ENCODE measurements at places on chromosomes 16 and 17.
A peak's percentile ranks its signal among the peaks of the same experiment; 100 is the strongest.

DNA sequence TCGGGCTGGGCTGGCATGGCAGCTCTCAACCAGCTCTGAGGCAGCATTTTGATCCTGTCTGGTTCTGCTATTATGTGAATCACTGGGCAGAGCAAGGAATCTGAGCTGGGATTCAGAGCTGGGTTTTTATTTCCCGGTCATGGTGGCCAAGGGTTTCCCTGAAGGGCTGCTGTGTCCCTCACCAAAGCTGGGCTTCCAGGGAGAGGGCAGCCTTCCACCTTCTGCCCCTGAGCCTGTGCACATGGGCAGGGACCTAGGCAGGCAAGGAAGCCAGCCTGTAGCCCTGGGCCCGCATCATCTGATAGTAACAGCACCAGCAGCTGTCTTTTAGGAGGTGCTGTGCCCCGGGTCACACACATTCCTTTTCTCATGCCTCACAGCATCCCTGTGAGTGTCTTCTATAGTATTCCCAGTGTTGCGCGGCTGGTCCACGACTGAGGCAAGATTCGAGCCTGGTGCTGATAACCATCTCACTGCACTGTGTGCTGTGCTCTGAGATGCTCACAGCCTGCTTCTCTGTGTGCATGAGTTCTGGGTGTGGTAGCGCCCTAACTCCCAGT is 85.3 kb upstream of the PLCG2 start:
- DNase-seq = no peak

DNA sequence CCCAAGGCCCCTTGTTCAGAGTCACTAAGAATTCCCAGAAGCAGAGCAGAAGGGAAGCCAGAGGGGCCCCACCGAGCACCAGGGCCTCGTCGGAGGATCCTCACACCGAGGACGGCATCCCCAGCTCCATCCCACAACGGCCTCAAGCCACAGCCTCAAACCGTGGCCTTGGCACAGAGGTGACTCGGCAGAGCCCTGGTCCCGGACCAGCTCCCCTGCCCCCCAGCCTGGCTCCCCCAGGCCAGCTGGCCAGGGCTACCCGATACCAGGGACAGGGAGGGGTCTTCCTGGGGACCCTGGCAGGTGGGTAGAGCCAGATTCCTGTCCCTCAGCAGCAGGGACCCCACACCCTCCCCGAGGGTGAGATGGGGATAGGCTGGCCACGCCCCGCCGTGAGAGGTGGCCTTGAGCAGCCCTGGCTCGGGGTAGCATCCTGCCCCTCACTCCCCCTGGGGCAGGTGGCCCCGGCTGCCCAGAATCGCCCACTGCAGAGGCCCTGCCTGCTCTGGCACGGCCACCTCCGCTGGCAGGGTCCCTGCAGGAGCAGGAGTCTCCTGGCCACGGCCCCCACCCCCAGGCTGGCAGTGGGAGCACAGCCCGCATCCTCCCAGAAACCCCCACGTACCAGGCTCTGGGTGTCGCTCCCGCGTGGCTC is 5.6 kb upstream of the PVALEF start:
- no peak for DNase-seq

DNA sequence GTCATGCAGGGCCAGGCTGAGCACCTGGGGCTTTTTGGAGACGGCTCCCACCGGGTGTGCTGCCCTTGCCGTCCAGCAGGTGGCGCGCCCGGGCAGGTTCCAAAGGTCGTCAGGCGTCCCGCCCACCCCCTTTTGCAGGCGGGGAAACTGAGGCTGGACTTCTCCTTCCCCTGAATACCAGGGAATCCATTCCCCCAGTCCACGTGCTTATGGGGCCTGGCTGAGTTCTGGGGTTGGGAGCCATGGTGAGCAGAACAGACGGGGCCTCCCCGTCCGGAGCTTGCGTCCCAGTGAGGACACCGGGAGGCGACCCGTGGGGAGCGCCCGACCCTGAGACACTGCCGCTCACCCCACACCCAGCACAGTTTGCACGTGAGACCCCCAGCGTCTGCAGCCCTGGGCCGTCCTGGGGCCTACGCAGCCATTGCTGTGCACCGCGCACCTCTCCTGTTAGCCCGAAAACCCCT is 51.8 kb upstream of the JPH3 start:
- DNase-seq = peak; percentile 59

DNA sequence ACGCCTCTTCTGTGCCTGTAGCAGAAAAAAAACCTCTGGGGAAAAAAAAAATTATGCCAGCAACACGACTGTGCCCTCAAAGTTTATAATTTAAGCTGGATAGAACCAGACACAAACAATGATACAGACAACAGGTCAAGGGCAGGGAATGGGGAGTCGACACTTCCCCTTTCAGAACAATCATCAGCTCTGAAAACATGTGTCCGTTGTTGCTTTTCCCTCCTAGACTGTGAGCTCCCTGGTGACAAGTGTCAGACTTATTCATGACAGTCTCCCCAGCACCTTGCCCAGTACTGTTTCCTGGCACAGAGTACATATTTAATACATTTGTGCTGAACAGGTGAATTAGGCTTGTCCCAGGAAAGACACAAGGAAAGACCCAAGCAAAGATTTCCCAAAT is 178.3 kb downstream of the SOX9 start:
- no peak for DNase-seq

DNA sequence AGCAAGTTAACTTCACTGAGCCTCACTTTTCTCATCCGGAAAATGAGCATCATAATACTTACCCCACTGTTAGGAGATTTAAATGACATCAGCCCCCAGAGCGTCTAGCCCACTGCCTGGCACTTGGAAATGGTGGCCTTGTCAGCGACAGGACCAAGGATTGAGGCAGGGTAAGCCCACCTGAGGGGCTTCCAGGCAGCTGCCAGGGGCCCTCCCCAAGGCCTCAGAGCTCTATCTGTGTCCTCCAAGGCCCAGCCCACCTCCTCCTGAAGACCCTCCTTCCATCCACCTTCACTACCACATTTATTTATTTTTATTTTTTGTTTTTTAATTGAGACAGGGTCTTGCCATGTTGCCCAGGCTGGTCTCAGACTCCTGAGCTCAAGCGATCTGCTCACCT is 13.8 kb downstream of the PITPNM3 start:
- DNase-seq = no peak

DNA sequence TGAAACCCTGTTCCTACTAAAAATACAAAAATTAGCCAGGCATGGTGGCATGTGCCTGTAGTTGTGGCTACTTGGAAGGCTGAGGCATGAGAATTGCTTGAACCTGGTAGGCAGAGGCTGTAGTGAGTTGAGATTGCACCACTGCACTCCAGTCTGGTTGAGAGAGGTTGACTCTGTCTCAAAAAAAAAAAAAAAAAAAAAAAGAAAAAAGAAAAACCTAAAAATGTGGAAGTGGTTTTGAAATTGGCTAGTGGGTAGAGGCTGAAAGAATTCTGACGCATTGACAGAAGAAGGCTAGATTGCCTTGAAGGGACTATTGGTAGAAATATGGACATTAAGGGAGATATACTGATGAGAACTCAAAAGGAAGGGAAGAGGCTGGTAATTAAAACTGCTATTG is 33.6 kb upstream of the CPPED1 start:
- no peak for DNase-seq

DNA sequence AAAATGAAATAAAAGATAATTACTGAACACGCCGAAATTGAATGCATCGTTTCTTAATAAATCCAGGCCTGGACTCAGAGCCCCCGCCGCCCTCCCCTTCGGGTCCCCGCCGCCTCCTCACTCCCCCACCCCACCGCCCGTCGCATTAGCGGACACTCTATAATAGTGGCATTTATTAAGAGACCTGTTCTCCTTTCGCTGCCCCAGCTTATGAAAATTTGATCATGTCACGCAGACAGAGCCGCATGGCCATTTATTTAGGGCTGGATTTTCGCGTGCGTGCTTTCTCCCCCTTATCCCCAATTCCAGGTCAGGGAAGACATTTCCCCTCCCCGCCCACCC is 6.3 kb upstream of the HOXB2 start:
- no peak for DNase-seq

DNA sequence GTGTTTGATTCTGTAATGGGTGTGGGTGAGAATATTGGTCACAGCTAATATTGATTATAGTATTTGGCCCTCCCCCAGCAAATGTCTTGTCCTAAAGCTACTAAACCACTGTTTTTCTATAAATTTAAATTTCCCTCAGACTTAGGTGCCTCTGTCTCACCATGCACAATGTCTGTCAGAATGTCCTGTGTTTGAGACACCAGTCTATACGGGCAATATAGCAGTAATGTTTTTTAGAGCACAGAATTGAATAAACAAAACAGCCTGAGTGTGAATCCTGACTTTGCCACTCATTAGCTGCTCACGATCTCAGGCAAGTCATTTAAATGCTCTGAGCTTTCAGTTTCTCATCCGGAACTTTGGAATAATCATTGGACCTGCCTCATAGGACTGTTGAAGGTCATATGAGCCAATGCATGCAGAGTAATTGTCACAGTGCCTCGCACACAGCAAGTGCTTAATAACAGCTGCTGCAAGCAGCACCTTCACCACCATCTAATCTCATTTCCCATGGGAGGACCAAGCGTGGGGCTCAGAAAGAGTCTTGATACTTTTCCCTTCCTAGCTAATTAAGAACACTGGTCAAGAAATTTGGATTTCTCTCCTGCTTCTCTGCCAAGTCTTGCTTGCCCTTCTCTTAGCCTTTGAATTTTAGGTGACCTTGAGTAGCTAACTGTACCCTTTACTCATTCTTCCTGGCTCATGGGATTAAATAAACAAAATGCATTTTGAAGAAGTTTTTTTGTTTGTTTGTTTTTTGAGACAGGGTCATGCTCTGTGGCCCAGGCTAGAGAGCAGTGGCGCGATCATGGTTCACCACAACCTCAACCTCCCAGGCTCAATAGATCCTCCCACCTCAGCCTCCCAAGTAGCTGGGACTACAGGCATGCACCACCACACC is 9.8 kb downstream of the HLF start:
- no peak for DNase-seq

Measured in adipocyte (in vitro differentiated cells).